ENCODE measurements at places on chromosomes 7 and 10. TPM values are rescaled to one million over a fixed set of nuclear protein-coding genes. Genes with fewer than 3 reads are reported as not detected.
A peak's percentile ranks its signal among the peaks of the same experiment; 100 is the strongest.

The SLC18A3 gene
- not detected for total RNA-seq

The GJD4 gene
- not detected for total RNA-seq

The CALCR gene
- not detected for total RNA-seq

The C7orf33 gene
- total RNA-seq: not detected

The TMEM176B gene
- 45.2 TPM for total RNA-seq

The AGMO gene
- total RNA-seq: 0.32 TPM

DNA sequence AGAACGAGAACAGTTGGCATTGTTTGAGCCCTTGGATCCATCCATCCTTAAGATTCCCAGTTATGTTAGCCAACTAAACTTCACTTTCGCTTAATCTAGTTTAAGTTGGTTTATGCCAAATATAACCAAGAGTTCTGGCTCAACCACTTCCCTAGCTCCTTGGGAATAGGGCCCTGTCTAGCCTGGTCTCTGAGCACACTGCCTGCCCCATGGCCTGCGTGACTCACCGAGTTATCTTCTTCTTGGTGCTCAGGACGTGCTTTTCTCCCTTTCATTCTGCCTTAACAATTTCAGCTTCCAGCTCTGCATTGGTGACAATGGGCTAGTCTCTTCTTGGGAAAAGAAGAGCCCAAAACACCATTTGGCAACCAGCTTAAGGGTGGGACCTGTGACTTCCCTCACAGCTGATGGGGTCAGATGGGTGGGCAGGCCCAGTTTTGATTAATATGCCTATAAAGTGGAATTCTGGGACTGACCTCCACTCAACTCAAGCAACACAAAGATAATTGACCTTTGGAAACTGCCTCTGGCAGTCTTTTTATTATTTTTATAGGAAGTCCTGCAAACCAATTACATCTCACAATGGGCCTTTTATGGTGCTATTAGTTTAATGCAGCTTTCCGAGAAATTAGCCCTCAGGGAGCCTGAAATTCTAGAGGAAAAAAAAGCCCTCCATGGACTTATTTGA, 126.4 kb downstream of the CFAP58 start:
- DNase-seq: no peak

DNA sequence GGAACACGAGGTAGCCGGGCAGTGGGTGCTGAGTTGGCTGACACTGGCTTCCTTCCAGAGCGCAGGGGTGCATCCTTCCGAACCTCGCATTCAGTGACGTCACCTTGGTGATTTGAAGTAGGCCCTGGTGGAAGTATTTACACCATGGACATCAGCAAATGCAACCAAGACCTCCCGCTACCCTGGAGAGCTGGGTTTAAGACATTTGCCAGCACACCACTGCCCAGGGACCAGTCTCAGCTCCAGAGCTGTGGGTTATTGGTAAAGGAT, 106.4 kb upstream of the GPR26 start:
- no peak for DNase-seq

- DNase-seq: peak; percentile 55
Observed at GRCh38 chr10:21499701-21500577, 25.5 kb downstream of the SKIDA1 start.

GRCh38 chr10:128339753-128340152, 213.5 kb upstream of the MKI67 start:
- DNase-seq: no peak

DNA sequence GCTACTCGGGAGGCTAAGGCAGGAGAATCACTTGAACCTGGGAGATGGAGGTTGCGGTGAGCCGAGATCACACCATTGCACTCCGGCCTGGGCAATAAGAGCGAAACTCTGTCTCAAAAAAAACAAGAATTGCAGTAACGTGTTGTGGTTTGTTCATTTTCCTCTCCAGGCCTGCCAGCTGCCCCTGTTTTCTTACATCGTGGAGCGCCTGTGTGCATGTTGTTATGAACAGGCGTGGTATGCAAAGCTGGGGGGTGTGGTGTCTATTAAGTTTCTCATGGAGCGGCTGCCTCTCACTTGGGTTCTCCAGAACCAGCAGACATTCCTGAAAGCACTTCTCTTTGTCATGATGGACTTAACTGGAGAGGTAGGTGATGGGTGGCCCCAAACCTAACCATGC, 52.1 kb downstream of the TRRAP start:
- no peak for DNase-seq

GRCh38 chr10:18437486-18437885, 213.9 kb downstream of the NSUN6 start:
- no peak for DNase-seq

DNA sequence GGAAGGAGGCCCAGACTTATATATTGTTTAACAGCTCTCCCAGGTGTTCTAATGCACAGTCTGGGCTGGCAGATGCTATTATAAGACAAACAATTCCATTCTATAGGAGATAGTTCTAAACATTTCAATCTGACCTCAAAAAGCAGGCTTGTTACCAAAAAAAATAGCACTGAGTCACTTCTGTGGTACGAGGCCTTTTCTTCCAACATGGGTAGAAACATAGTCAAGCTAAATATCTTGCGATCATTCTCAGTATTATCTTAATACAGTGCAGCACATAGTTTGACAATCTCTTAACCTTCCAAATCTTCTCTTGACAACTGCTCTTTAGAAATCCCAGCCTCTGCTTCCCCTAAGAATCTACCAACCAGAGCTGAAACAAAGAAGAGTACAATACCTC, 46.6 kb upstream of the MKX start:
- no peak for DNase-seq

- no peak for DNase-seq
Observed at GRCh38 chr7:22884911-22885788, 62.5 kb upstream of the TOMM7 start.
